Renal cortical epithelial cell (primary cell): ENCODE measurements at places on chromosomes 13 and 19. TPM values are rescaled to one million over a fixed set of nuclear protein-coding genes. Genes with fewer than 3 reads are reported as not detected.

DNA sequence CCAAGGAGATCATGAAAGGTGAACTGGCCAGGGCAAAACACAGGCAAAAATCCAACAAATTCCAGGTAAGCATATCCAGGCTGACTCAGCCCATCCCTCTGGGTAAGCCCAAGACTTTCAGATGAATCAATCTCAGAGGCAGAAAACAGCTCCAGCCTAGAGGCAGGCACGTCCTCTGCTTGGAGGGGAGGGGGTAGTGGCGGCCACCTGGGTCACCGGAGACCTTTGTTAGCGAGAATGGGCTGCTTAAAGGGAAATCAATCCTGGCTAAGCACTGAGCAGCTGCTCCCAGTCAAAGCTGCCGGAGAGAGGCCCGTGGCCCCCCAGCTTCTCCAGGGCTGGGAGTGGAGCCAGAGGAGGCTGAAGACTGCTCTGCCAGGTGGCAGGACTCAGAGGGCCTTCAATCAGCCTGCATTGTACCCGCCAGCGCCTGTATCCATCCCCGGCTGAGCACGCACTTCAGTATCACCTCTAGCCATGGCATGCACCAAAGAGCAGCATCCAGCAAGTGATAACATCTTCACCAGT, 48.2 kb downstream of the PIN1 start:
- DNase-seq = no peak

GRCh38 chr19:50768277-50768676, 2.0 kb upstream of the GPR32 start:
- no peak for DNase-seq

ADGRE3 gene
- not detected in 2 replicates for total RNA-seq

RNF113B gene
- total RNA-seq = not detected in 2 replicates

CELF5 gene
- total RNA-seq = 0.20 TPM in 1 of 2 replicates, not detected in the other

CERS1 gene
- 0.40 and 1.0 TPM in 2 replicates for total RNA-seq

DNA sequence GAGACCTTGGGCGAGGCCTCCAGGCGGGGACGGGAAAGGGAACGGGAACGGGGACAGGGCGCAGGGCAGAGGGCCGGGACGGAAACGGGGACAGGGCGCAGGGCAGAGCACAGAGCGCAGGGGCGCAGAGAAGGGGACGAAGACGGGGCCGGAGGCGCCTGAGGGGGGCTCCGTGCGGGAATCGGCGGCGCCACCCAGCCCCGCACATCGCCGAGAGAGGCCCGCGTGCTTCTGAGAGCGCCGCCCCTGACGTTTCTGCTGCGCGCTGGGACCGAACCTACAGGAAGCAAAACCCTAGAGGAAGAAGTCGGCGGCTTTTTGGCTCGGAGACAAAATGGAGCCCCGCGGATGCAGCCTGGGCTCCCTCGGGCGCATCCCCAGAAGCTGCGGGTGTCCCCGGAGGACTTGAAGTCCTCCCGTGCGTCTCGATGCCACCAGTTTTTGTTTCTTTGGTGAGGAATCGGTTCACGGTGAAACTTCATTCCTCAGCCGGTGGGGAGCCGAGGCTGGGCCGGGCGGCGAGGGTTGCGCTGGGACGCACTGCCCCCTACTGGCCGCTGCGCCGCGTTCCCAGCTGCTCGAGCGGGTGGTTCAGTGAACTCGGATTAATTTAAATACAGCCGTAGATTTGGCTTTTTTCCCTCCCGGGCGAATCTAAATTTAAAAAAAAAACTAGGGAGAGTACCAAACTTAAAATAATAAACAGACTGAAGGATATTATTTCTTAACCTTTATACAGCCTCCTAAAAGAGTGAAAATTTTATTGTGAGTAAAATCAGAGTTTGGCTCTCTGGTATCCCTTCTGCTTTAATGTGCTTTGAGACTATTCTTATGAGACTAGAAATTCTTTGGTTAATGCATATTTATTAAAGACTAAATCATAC, 350.0 kb upstream of the ARGLU1 start:
- DNase-seq = peak; percentile 23

CGB1 gene
- 1.4 TPM in 1 of 2 replicates, not detected in the other for total RNA-seq

JAK3 gene
- total RNA-seq = 2.3 and 3.7 TPM in 2 replicates

- DNase-seq = no peak
These were observed 15.2 kb upstream of the F7 start for GRCh38 chr13:113090415-113090770.

DNA sequence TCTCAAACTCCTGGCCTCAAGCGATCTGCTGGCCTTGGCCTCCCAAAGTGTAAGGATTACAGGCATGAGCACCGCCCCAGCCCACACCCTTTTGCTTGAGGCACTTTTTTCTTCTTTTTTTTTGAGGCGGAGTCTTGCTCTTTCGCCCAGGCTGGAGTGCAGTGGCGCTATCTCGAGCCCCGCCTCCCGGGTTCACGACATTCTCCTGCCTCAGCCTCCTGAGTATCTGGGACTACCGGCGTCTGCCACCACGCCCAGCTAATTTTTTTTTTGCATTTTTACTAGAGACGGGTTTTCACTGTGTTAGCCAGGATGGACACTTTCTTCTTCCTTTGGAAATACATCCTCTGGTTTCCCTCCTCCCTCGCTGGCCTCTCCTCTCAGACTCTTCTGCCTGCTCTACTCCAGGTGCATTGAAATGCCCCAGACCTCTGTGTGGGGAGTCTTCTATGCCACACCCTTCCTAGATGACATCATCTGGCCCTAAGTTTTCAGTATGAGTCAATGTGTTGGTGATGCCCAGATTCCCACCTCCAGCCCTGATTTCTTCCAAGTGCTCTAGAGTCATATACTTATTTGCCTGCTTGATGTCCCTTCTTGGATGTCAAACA, 20.7 kb upstream of the TPT1 start:
- DNase-seq = peak; percentile 51

DNA sequence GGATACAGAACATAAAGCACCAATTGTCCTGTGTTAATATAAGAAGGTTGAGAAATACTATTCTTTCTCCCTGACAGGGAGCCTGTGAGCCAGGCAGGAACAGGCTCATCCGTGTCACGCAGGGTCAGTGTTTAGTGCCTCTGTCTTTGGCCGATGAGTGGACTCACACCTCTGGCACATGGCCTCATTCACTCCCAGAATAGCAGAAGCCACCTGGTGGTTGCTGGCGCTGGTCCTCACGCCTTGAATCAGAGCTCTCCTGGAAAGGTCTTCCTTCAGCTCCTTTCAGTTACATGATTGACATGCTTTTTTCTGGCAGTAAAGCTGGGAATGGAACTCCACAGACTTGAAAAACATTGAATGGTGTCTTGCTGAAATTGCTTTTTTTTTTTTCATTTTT, 28.1 kb upstream of the SIAH3 start:
- peak; percentile 74 for DNase-seq

PALM gene
- 0.35 and 45.4 TPM in 2 replicates for total RNA-seq

NLRP9 gene
- not detected in 2 replicates for total RNA-seq

GRCh38 chr13:95368998-95369397, 67.7 kb upstream of the ABCC4 start:
- no peak for DNase-seq

GRCh38 chr19:29969891-29970290, 27.9 kb downstream of the URI1 start:
- DNase-seq = no peak
